ENCODE measurements at places on chromosomes 7 and 10.

GRCh38 chr10:16964576-16965343 is 147.5 kb upstream of the RSU1 start:
- no peak for DNase-seq

GRCh38 chr7:16978358-16979244 is 96.8 kb upstream of the AGR3 start:
- no peak for DNase-seq

DNA sequence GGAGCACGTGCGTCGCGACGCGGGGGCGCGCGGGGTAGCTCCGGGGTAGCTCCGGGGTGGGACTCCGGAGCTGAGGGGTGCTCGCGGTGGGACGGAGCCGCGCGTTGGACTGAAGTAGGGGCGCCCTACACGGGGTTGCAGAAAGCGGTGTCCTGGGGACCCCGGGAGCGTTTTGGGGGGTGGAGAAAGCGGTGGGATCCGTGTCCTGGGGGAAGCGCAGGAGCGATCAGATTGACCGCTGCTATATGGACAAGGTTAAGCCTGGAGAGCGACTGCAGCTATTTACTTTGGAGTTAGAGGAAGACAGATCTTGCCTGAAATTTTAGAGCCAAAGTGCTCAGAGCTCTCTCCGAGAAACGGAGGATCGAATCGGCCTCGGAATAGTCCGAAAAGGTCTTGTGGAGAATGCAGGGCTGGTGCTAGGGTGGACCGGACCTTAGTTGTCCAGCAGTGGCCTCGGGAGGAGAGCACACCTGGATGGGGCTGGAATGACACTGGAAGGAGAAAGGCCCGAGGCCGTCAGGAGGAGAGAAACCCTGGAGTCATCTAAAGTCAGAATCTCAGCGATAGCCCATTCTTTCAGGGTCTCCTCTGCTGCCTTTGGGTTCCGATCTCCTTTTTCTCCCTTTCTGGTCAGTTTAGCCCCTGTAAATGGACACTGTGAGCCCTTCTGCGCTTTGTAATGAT is 564 bp downstream of the PDSS1 start:
- no peak for DNase-seq

GRCh38 chr7:97460433-97460832 is 271.5 kb upstream of the TAC1 start:
- no peak for DNase-seq

DNA sequence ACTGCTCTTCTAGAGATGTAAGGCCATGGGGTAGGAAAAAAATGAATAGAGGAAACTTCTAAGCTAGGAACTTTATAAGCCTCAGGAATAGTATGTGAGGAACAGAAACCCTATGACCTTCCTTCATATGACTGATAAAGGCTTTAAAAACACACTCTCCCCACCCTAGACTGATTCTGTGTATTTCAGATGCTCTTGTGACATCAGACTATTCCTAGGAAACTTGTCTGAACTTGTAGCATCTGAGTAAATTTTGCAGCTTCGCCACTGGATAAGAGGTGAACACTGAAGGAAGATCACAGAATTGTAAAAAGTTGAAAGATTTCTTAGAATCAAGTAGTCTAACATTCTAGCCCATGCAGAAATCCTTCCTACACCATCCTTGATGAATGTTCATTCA is 31.0 kb upstream of the CBLL1 start:
- no peak for DNase-seq

DNA sequence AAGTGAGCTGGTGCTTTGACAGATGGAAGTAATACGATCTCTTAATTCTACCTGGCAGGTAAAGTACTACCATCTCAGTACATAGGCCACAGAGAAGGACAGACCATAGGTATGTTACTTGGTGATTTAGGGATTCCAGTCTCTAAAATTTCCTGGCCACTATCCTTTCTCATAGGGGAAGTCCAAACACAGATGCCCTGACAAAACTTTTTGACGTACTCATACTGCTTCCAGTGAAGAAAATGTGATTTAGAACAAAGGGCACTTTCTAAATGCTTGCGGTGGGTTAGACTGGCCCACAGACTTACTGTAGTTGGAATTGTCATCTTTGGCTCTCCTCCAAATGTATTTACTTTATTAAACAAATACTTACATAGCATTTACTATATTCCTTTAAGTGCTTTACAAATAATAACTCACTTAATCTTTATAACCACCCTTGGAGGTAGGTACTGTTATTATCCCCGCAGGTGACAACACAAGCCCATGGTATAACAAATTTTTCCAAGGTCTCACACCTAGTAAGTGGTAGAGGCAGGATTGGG is 3.0 kb downstream of the PI4K2A start:
- DNase-seq: no peak

- DNase-seq: no peak
These were observed 187.4 kb upstream of the PDE1C start for GRCh38 chr7:32257621-32258020.

- DNase-seq: no peak
These were observed 610.2 kb downstream of the AUTS2 start for GRCh38 chr7:70208236-70209063.

DNA sequence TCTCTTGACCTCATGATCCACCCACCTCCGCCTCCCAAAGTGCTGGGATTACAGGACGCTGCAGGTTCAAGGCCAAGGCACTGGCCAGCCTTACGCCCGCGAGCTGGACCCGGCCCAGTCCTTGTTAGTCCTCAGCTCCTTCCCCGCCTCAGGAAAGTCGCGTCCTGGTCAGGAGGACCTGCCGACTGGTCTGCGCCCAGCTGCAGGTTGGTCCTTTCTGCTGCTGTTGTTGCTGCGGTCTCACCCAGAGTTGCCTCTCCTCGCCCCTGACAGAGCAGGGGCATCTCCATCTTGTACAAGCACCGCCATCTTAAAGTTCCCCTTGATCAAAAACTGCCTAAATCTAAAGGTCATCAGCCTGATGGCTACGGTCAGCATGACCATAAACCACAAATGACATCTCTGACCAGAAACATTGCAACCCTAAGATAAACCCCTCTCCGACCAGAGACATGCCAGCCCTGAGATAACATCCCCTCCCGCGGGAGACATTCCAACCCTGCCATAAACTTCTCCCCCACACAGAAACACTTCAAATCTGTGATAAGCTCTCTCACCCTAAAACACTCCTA is 13.9 kb upstream of the BMS1 start:
- DNase-seq: no peak

DNA sequence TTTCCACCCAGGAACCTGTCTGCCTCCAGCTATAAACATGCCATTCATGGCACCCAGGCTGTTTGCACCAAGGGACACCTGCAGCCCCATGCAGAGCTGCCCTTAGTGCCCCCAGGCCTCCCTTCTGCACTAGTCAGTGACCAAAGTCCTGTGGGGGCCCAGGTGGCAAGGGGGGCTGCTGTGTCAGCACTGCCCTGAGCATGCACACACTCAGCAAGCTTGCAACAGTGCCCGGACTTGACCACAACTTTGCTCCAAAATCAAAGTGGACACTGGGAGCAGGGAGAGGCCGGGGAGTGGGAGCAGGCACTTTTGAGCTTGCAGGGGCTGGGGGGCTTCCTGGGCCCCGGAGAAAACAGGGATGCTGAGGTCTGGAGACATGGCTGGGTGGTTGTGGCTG is 192.9 kb upstream of the MBL2 start:
- no peak for DNase-seq

DNA sequence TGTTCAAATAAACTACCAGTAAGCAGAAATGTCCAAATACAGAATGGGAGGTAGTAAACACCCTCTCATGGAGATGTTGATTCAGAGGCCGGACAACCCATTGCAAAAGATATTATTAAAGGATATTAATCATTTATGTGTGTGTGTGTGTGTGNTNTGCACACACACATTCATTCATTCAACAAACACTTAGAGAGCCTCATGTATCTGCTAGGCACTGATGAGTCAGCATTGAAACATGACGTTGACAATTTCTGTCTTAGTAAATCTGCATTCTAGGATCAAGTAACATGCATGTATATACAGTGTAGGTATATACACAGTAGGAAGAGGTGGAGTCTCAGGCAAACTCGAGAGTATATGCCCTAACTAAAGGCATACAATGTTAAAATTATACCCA is 187.0 kb downstream of the ZNF365 start:
- DNase-seq: no peak

GRCh38 chr7:123003539-123004126 is 8.1 kb upstream of the TAS2R16 start:
- no peak for DNase-seq

DNA sequence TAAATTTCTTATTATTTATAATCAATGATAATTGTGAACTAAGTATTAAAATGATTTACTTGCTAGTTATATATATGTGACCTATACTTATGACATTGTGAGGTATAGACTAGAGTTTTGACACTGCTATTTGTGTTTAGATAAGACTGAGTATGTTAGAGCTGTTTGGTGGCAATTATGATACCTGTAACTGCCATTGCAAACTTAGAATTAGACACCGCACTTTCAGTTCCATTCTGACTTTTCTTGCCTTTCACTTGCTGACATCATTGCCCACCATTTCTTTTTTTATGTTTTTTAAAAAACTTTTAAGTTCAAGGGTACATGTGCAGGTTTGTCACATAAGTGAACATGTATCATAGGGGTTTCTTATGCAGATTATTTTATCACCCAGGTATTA is 214.5 kb downstream of the MBL2 start:
- no peak for DNase-seq

GRCh38 chr10:86257683-86258082 is 108.9 kb downstream of the GRID1 start:
- no peak for DNase-seq

DNA sequence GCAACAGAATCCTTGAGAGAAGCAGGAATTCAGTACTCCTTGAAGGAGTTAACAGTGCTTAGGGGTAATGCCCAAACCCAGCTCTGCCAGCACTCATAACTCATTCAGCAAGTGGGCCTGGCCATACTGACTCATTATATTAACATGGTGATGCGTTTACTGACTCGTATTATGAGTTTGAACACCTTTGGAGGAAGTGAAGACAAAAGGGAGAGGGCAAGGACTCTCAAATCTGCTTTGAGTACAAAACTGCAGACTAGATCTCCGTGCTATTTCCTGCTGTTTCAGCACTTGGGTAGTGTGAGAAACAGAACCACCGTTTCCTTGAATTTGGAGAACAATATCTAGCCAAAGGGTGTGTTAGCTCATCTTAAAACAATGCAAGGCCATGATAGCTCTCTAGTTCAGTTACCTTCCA is 30.8 kb downstream of the SLC16A9 start:
- DNase-seq: no peak

GRCh38 chr7:127514499-127514898 is 70.9 kb downstream of the GCC1 start:
- DNase-seq: peak; percentile 51

- DNase-seq: no peak
These were observed 3.7 kb downstream of the PURB start for GRCh38 chr7:44881610-44882009.

Measured in CD4-positive, alpha-beta T cell treated with Interleukin-10 for 1 hour (primary cell).